K562 (cell line): ENCODE measurements at places on chromosomes 5 and 9. TPM values are rescaled to one million over a fixed set of nuclear protein-coding genes. Genes with fewer than 3 reads are reported as not detected.

Gene IL13
- total RNA-seq: not detected in 2 replicates

GRCh38 chr9:123164285-123164684 is 104.1 kb downstream of the STRBP start:
- no peak overlapping the region for H3K4me3 ChIP-seq
- H3K4me1 ChIP-seq: no peaks in the 10 kb centered on the region
- no peak overlapping the region for H3K27ac ChIP-seq

- H3K4me1 ChIP-seq: no peaks in the 10 kb centered on the region
- no peaks in the 10 kb centered on the region for H3K36me3 ChIP-seq
- H3K27me3 ChIP-seq: no peaks in the 10 kb centered on the region
These were observed 597.8 kb upstream of the CLINT1 start for GRCh38 chr5:158456756-158457155.

- no peaks in the 10 kb centered on the region for H3K4me1 ChIP-seq
- H3K27me3 ChIP-seq: peaks cover 5% of the 10 kb centered on the region
- no peaks in the 10 kb centered on the region for H3K36me3 ChIP-seq
- H3K4me3 ChIP-seq: no peak overlapping the region
- no peak for DNase-seq
These were observed 31.2 kb upstream of the RNU6ATAC start for GRCh38 chr9:134195558-134195957.

Gene TRPM6
- total RNA-seq: 0.11 and 0.13 TPM in 2 replicates

DNA sequence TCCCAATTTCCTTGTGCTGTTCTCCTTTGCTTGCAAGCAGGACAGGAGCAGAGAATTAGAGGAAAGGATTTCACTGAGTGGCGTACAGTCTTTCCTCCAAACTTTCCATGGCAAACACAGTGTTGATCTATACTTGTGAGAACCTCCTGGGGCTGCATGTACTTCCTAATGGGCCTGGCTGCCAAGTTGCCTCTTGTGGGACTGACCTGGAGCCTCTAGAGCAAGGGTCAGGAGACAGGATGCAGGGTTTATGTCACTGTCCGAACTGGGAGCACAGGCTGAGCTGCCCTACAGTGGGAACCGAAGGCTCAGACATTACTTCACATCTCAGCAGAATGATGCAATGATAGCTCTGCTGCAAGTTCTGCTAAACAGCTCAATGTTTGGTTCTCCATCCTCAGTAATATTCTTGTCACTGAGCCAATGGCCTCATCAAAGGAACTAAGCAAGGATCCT is 102.3 kb downstream of the ENC1 start:
- no peaks in the 10 kb centered on the region for H3K36me3 ChIP-seq
- DNase-seq: no peak
- no peaks in the 10 kb centered on the region for H3K4me1 ChIP-seq
- H3K27ac ChIP-seq: no peak overlapping the region
- H3K4me3 ChIP-seq: no peak overlapping the region

DNA sequence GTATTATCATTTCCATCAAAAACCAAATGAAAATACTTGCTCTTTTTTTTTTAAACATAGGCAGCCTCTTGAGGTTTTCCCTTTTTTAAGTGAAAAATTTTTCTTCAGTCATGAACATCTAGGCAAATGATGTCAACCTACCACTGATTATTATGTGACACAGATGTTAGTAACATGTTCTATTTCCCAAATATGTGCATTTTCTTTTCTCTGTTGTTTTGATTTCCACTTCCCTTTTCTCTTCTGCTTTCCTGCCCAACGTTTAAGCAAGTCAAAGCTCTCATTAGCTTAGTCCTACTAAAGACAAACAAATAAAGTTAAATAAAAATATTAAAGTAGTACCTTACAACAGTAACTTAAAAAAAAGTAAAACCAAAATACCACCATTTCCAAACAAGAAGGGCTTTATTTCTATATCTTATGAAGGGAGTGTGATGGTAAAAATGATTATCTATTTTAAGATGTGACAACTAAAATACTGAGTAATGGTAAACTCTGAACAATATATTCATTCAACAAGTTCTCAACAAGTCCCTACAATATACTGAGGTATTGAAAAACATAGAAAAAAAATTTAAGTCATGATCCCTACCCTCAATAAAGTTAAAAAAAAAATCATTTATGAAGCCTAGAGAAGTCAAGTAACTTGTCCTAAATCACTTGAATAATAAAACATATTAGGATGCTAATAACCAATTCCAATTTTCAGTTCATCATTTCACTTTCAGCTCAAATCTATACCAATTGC is 9.4 kb downstream of the SLC38A9 start:
- H3K36me3 ChIP-seq: no peaks in the 10 kb centered on the region
- peaks cover 9% of the 10 kb centered on the region; the same call in 1 of the 3 replicates for H3K4me1 ChIP-seq
- no peak overlapping the region for H3K27ac ChIP-seq
- H3K4me3 ChIP-seq: no peak overlapping the region
- no peak for DNase-seq

Gene TLE1
- total RNA-seq: 0.11 and 0.20 TPM in 2 replicates

Gene SPINK5
- 0.29 TPM in 2 replicates for total RNA-seq

GRCh38 chr9:96052686-96053085 is 177.2 kb downstream of the ERCC6L2 start:
- no peak overlapping the region for H3K27ac ChIP-seq
- H3K4me1 ChIP-seq: no peaks in the 10 kb centered on the region
- peaks cover 29% of the 10 kb centered on the region; the same call in 2 of the 3 replicates for H3K27me3 ChIP-seq
- no peaks in the 10 kb centered on the region for H3K36me3 ChIP-seq
- no peak overlapping the region for H3K4me3 ChIP-seq

DNA sequence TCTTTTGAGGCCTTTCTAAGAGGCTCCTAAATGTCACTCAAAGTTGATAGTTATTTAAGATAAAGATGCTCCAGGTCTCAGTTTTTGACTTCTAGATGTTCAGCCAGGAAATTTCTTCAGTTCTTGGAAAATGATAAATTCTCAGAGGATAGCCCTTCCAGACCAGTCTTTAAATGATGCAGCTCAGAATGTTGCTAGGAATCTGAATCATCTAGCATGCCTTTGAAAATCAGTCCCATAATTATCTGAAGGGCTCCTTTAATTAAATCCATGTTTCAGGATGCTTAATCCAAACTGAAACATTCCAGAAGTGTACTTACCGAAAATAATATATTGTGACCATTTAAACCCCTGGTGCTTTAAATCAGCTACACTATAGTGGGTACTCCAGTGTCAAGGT is 107.5 kb upstream of the FBN2 start:
- no peaks in the 10 kb centered on the region for H3K36me3 ChIP-seq
- H3K4me1 ChIP-seq: no peaks in the 10 kb centered on the region
- no peak overlapping the region for H3K4me3 ChIP-seq
- no peak for DNase-seq
- no peaks in the 10 kb centered on the region for H3K27me3 ChIP-seq

Gene AK8
- total RNA-seq: not detected in 2 replicates

DNA sequence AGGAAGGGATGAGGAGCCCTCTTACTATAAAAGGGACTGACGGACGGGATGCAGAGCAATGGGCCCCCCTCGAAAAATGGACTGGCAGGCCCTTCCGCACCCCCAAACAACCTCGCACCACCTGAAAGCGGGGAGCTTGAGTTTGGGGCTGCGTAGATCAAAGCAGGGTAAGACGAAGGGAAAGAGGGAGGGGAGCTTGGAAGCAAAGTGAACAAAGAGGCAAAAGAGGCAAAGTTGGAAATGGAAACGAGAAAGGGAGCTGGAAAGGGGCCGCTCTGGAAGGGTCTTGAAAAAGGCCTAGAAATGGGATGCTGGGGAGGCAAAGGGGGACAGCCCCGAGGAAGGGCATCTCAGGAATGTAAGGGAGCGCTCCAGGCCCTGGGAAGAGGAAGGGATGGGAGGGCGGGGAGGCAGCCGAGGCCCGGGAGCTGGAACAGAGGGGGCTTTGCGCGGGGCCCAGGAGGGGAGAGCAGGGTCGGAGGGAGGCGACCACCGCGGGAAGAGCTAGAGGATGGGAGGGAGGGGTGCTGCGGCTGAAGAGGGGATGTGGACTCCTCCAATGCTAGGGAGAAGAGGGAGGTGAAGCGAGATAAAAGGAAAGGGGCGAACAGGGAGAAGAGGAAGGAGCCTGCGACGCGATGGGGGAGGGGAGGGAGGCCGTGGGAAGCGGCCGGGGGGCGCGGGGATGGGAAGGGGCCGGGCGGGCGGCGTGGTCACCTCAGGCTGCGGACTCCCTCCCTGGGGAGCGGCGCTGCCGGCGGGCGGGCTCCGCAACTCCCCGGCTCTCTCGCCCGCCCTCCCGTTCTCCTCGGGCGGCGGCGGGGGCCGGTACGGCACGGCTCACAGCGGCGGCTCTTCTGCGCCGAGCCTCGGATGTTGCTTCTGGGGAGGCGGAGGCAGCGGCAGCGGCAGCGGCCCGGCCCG is 577 bp downstream of the RNF145 start:
- H3K27ac ChIP-seq: peak overlapping the region; percentile 96
- H3K4me1 ChIP-seq: peaks cover 14% of the 10 kb centered on the region
- H3K36me3 ChIP-seq: no peaks in the 10 kb centered on the region

DNA sequence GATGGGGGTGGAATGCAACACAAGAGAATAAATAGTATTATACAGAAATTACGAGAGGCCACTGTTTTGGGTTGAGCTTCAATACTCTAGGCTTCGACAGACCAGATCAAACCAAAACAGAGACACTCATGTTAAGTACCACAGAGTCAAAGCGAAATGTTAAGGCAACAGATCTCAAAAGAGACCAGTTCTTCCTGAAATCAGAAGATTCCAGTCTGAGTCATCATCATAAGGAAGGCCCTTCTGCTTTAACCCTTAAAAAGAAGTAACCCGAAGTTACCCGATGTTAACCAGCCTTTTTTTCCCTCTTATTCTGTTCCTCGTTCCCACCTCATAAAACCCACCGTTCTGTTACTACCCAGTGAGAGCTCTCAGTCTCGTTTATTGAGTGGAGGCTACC is 75.9 kb downstream of the SFXN1 start:
- peaks cover 10% of the 10 kb centered on the region; the same call in 1 of the 3 replicates for H3K27me3 ChIP-seq
- H3K4me3 ChIP-seq: no peak overlapping the region
- H3K36me3 ChIP-seq: no peaks in the 10 kb centered on the region
- no peak for DNase-seq
- H3K4me1 ChIP-seq: no peaks in the 10 kb centered on the region
- no peak overlapping the region for H3K27ac ChIP-seq

DNA sequence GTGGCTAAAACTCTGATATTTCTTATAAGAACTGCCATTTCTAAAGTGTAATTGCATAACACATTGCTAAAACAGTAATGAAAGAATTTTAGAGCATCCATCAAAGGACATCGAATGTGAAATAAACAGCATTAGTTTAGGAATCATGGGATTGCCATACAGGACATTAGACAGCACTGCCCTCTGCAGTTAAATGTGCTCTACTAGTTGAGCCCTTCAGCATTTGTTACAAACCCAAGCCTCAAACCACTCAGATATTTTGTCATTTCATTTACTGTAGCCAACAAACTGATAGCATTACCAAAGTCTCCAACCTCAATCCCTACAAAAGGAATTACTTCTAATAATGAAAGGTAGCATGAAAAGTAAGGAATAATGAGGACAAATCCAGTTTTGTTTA is 116.8 kb upstream of the COX7C start:
- H3K4me1 ChIP-seq: 0 out of 2 replicates have a peak, but pooled peaks cover under 1% of the 10 kb centered on the region
- H3K4me3 ChIP-seq: no peak overlapping the region

DNA sequence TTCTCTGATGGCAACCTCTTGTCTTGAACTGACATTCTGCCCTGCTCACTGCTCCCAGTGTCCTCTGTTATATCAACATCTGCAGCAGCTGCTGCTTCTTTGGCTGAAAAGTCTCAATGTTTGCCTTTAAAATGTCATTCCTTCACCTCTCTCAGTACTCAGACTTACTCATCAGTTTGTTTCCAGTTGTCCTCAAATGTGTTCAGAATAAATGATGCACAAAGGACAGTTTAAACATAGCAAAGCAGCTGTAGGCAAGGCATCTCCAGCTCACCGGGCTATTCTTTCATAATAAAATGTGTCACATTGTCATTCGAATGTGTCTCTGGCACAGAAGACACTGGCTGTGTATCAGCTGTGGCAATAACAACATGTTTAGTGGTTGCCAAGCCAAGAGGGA is 590.9 kb upstream of the ZNF608 start:
- no peak for DNase-seq
- H3K36me3 ChIP-seq: no peaks in the 10 kb centered on the region
- H3K4me1 ChIP-seq: no peaks in the 10 kb centered on the region
- no peaks in the 10 kb centered on the region for H3K27me3 ChIP-seq

GRCh38 chr5:149153751-149154610 is 12.7 kb downstream of the ABLIM3 start:
- H3K27me3 ChIP-seq: no peaks in the 10 kb centered on the region
- H3K4me1 ChIP-seq: peaks cover 31% of the 10 kb centered on the region
- H3K27ac ChIP-seq: peak overlapping the region; percentile 57; the same call in 1 of the 3 replicates
- no peak for DNase-seq
- H3K36me3 ChIP-seq: no peaks in the 10 kb centered on the region

DNA sequence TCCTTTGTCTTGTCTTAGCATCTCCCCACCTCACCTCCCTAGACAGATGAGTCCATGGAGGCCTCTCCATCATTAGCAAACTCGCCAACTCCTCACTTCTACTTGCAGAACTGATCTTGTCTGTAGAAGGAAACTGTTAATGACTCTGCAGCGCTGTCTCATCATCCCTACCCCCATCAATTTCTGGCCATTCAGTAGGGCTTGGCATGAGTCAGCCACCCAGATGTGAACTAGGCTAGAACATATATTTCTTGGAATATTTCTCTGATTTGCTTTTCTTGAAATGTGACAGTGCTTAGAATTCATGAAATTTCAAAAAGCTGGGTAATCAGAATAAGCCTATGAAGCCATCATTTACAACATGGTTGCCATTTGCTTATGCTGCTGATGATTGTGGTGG is 1125.0 kb upstream of the DMAC1 start:
- no peak overlapping the region for H3K4me3 ChIP-seq
- no peak overlapping the region for H3K27ac ChIP-seq
- no peaks in the 10 kb centered on the region for H3K27me3 ChIP-seq
- DNase-seq: no peak
- H3K4me1 ChIP-seq: no peaks in the 10 kb centered on the region

DNA sequence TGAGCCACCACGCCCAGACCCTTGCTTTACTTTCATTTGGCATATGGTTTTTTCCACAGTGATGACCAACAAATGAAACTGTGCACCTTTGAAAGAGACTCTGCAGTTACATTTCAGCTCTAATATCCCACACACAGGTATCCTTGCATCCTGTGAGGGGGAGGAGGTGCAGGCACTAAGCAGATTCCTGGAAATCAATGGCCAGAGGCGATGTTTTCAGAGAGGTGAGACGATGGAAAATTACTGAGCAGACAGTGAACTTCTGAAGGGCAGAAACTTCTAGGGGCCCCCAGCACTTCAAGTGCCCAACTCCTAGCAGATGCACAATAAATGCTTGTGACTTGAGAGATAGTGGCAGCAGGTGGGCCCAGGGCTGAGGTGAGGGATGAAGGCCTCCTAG is 29.8 kb upstream of the GNE start:
- H3K36me3 ChIP-seq: no peaks in the 10 kb centered on the region
- no peaks in the 10 kb centered on the region for H3K27me3 ChIP-seq
- no peaks in the 10 kb centered on the region; the same call in 1 of the 2 replicates for H3K4me1 ChIP-seq
- H3K4me3 ChIP-seq: no peak overlapping the region
- no peak for DNase-seq

- no peak overlapping the region for H3K4me3 ChIP-seq
- DNase-seq: no peak
- H3K27me3 ChIP-seq: peaks cover 2% of the 10 kb centered on the region; the same call in 2 of the 3 replicates
These were observed 47.6 kb downstream of the NSG2 start for GRCh38 chr5:174093123-174093522.

GRCh38 chr5:9104571-9105339 is 441.1 kb downstream of the SEMA5A start:
- H3K27me3 ChIP-seq: no peaks in the 10 kb centered on the region
- no peak overlapping the region for H3K4me3 ChIP-seq
- H3K36me3 ChIP-seq: no peaks in the 10 kb centered on the region
- H3K4me1 ChIP-seq: no peaks in the 10 kb centered on the region
